ENCODE measurements at places on chromosomes 7 and 10.

DNA sequence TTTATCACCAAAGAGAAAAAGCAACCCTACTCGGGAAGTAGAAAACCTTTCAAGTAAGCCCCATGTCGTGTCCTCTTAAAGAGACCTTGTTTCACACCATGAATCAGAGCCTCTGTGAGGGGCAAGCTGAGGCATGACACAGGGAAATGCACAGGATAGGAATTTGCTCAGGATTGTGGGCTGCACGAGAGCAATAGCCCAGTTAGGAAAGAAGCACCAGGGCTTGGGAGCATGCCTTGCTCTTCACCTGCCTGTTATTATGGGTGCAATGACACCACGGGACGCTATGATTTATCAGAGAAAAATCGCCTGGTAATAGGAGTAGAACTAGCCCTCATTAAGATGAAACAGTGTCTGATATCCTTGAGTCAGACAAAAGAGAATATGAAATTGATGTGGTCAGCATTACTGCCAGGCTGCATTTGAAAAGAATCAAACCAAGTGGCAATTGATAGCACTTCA is 562.9 kb upstream of the NRP1 start:
- DNase-seq = no peak

DNA sequence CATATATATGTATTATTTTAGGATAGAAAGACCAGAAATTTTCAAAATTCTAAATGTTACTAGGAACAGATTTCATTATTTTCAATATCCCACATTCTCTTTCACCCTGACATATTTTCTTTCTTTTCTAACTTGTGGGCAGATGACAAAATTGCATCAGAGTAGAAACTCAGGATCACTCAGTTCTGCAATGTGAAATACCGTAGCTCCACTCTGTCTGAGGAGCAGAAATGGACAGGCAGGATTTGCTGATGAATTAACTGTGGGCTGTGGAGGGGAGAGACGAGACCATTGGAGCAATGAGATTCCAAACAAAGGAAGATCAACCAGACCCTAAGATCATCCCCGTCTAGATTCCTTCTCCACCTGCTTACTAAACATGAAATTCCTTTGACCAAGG is 37.0 kb upstream of the SVOPL start:
- no peak for DNase-seq

DNA sequence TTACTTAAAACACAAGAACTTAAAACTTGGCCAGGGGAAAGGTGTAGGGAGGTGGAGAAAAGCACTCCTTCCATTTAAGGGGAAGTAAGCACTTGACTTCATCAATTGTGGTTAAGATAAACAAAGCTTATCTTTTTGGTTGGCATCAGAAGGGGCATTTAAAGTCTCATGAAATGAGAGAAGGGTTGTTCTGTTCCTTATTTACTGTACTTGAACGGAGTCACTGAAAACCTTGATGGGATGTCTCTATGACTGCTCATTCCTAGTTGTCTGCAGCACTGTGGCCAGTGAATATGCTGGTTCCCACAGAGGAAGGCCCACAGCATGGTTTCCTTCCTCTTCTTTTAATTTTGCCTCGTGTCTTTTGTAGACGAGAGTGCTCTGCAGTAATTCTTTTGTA is 229.3 kb downstream of the AUTS2 start:
- no peak for DNase-seq

- DNase-seq = no peak
Observed at GRCh38 chr10:30371954-30372353, 22.9 kb upstream of the MTPAP start.

GRCh38 chr7:16915405-16915804 is 33.6 kb upstream of the AGR3 start:
- DNase-seq = no peak

DNA sequence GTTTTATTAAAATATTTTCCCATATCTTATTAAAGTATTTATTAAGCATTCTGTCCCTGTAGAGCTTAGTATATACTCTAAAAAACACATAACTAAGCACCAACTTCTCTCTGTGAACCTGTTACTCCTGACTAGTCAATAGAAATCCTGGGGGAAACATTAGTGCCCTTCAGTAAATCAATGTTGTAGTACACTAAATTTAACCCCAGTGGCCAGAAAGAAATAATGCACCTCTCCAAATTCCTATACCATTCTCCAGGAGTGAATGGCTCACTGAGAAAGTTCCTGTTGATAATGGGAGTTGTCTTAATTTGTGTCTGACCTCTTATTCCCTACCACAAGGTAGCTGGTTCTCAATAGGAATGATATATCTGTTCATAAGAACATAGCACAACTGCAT is 188.2 kb downstream of the SEMA3D start:
- DNase-seq = no peak

DNA sequence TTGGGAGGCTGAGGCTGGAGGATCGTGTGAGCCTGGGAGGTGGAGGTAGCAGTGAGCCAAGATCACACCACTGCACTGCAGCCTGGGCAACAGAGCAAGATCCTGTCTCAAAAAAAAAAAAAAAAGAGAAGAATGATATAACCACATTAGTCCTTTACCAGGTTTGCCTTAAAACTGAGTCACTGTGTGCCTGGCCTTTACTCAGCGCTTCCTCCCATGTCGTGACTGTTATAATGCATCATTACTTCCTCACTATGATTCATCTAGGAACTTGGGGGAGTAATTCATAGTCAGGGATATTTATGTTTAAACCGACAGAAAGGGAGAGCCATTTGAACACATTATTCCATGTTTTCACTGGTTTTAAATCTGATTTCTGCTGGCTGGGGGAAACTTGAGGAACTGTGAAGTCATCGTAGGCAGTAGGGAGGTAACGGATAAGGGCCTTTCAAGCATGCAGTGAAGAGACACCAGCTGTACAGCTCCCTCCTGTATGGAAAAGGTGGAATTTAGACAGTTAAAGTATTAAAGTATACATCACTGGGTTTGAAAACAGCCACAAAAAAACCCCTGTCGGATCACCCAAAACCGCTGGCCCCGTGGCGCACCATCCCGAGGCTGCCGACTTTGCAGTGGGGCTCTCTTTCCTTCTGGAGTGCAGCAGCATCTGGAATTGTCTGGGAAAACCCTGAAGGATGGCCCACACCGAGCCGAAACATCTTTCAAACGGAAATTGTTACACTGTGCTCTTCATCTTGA is 119.8 kb downstream of the NKX6-2 start:
- no peak for DNase-seq

DNA sequence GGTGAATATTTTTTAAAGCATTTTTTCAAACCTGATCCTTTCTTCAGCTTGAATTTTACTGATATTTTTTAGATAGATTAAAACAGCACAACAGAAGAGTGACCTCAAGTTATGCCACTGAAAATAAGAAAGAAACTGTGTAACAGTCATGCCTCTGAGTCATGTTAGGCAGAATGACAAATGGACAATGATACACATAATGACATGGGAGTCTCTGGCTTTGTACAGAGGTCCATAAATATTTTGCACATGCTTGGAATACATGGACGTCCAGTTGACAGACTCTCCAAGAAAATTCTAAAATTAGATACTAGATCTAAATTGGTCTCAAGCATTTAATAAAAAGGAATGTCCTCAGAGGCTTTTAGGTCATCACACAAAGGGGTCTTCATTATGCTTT is 21.9 kb upstream of the SEMA3A start:
- no peak for DNase-seq

Data from activated CD8-positive, alpha-beta memory T cell treated with anti-CD3 and anti-CD28 coated beads for 1 hour (primary cell).